WTC11 (cell line): ENCODE measurements at places on chromosomes 1 and 21. TPM values are rescaled to one million over a fixed set of nuclear protein-coding genes. Genes with fewer than 3 reads are reported as not detected.

Gene KLF17
- total RNA-seq, result not detected in 3 replicates

- H3K27me3 ChIP-seq, result peaks cover 14% of the 10 kb centered on the region
- H3K36me3 ChIP-seq, result no peaks in the 10 kb centered on the region
- H3K27ac ChIP-seq, result no peak overlapping the region
- DNase-seq, result no peak
- H3K4me3 ChIP-seq, result no peak overlapping the region
- peaks cover 19% of the 10 kb centered on the region for H3K4me1 ChIP-seq
Observed at GRCh38 chr1:6434186-6434585, 9.6 kb downstream of the ESPN start.

GRCh38 chr1:55420026-55420425 lies 204.9 kb upstream of the USP24 start:
- no peak for DNase-seq
- no peaks in the 10 kb centered on the region for H3K36me3 ChIP-seq
- no peaks in the 10 kb centered on the region for H3K4me1 ChIP-seq
- no peak overlapping the region for H3K4me3 ChIP-seq
- no peak overlapping the region for H3K27ac ChIP-seq
- H3K27me3 ChIP-seq, result no peaks in the 10 kb centered on the region

GRCh38 chr1:231708394-231708793 lies 81.8 kb downstream of the DISC1 start:
- H3K27ac ChIP-seq, result no peak overlapping the region
- H3K4me1 ChIP-seq, result peaks cover 5% of the 10 kb centered on the region; the same call in 1 of the 2 replicates
- no peak for DNase-seq
- H3K27me3 ChIP-seq, result no peaks in the 10 kb centered on the region
- H3K4me3 ChIP-seq, result no peak overlapping the region
- no peaks in the 10 kb centered on the region for H3K36me3 ChIP-seq

- H3K27ac ChIP-seq, result no peak overlapping the region
- H3K4me1 ChIP-seq, result peaks cover 32% of the 10 kb centered on the region
- no peak for DNase-seq
- H3K4me3 ChIP-seq, result no peak overlapping the region
- H3K36me3 ChIP-seq, result peaks cover 11% of the 10 kb centered on the region
Observed at GRCh38 chr1:228884196-228884595, 148.9 kb downstream of the RHOU start.
